Stimulated activated CD4-positive, alpha-beta T cell treated with anti-CD3 and anti-CD28 coated beads, Interleukin-2, amount 100 ng/mL, for 4 hours (primary cell): ENCODE measurements at places on chromosomes 13 and 19.

DNA sequence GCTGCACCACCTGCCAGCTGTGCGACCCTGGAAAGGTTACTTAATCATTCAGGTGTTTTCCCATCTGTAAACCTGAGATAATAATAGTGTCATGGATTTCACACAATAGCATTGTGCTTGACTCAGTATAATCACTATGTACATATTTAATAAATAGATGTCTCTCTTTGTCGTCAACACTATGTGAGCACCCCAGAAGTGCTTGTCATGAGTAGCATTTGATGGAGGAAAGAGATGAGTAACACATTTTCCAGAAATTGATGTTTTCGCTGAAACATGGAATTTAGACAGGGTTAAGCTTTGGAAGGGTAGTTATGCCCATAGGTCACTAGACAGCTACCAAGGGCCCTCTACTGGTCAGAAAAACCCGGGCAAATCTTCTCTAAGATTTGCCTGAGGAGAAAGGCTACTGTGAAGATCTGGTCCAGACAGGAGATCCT, 9.5 kb upstream of the MBNL2 start:
- no peak for DNase-seq

GRCh38 chr19:50398675-50399367, 14.7 kb downstream of the POLD1 start:
- DNase-seq, result no peak

GRCh38 chr13:88764103-88764502, 1092.9 kb downstream of the SLITRK5 start:
- DNase-seq, result no peak

DNA sequence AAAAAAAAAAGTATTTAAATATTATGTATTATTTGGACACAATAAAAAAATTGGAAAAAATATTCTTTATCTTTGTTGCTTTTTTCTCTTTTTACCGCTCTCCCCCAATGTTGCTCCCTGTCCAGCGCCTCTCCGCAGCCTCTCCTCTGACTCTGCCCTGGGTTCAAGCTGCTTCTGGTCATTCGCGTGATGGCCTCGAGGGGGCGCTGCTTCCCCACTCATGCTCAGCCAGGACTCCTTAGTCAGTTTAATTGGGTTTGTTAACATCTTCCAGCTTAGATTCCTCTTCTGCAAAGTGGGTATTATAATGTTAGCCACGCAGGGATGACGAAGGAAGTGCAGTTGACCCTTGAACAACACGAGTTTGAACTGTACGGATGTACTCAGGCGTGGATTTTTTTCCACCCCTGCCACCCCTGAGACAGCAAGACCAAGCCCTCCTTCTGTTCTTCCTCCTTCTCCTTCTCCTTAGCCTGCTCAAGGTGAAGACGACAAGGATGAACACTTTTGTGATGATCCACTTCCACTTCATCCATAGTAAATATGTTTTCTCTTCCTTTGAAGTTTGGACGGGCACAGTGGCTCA, 4.9 kb upstream of the NWD1 start:
- DNase-seq, result no peak

DNA sequence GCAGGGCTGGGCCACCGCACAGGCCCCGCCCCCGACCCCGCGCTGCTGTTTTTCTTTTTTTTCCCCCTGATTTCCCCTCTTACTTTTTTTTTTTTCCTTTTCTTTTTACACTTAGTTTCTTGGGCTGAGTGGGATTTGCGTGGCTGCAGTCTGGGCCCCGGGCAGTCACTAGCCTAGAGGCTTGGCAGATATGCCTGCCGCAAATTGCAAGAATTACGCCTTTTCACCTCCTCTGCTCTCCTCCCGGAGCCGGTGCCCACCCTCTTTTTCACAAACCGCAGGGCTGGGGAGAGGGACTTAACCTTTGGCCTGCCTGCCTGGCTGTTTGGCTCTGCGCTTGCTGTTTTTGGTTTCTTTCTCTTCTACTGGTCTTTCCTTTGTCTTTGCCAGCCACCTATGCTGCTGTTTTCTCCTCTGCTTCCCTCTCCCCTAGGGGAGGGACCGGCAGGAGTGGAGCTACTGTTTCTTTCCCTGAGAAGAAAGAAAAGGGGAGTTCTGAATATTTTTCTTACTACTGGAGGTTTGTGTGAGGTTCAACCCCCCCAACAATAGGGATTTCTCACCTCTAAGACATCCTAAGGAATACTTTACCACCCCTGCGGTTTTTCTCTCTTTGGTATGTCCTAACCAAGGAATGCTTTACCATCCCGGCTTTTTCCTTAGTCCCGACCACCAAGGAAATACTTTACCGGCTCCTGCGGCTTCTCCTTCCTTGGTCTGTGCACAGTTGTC, 11.0 kb downstream of the ZNF552 start:
- DNase-seq, result no peak

GRCh38 chr19:11284515-11284914, 11.4 kb upstream of the TSPAN16 start:
- DNase-seq, result no peak

GRCh38 chr13:77800219-77800618, 102.7 kb downstream of the SLAIN1 start:
- DNase-seq, result no peak

- no peak for DNase-seq
These were observed 1993.2 kb downstream of the PCDH9 start for GRCh38 chr13:65236841-65237418.

DNA sequence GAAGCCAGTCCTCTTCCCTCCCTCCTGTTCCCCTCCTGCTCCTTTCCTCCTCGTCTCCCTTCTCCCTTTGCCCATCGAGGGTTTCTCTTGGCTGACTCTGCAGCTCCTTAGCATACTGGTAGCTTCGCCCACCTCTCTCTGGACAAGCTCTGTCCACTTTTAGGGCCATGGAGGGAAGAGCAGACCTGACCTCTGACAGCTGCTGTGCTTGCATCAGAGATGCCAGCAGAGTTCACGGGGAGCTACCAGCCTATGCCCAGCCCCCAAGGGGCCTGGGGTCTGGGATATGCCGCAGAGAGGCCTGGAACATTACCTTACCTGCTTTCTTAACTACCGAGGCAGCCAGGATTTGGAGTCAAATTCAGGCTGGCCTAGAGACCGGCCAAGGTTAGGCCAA, 19.7 kb downstream of the LYL1 start:
- DNase-seq, result no peak

DNA sequence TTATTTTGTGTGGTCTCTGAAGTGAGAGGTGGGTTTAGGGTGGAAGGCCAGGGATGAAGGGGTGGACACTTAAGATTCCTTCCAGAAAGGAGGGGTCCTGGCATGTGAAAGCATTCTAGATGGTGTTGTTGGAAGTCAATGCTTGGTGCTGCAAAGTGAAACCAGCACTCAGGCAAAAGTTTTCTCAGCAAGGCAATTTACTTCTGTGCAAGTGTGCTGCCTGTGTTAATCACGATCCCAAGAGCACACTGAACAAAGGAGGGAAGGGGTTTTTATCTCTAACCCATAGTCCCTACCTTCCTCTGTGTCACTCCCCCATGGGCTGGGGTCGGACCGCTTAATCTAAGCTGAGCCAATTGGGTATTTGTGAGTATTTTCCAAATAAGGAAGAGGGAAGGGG, 1.3 kb downstream of the ZNF134 start:
- no peak for DNase-seq

DNA sequence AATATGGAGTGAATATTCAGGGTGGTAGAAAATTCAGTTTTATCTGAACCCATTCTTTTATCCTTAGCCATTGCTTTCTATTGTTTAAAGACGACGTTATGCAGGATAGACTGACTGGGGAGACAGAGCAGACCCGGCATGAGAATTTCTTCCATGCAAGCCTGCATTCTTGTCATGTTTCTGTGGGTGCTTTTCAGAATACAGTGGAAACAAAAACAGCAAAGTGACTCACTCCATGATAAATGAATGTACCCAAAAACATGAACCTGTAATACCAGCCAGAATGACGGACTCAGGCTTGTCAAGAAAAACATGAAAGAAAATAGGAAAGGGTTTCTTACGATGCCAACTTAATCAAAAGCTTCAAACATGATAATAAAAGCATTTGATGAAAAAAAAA, 924.0 kb downstream of the EFNB2 start:
- DNase-seq, result no peak

- no peak for DNase-seq
These were observed 21.0 kb upstream of the SLC35E1 start for GRCh38 chr19:16593181-16593580.

DNA sequence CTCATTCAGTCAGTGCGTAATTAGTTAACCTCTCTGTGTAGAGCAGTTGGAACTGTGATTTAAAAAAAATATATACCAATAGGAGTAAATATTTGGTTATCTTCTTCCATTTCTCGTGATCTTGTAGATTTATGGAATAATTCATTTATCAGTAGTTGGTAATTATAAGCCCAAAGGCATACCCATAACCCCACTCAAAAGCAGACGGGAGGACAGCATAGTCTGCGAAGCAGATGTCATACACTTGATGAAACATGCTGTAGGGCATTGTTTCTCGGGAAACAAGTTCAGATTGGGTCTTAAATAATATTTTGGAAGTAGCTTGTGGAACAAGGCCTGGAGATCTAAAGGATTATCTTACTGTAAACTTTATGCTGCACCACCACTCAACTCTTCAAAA, 119.7 kb downstream of the FRY start:
- DNase-seq, result no peak

GRCh38 chr19:41887711-41888382, 4.9 kb downstream of the ARHGEF1 start:
- DNase-seq, result peak; percentile 90

DNA sequence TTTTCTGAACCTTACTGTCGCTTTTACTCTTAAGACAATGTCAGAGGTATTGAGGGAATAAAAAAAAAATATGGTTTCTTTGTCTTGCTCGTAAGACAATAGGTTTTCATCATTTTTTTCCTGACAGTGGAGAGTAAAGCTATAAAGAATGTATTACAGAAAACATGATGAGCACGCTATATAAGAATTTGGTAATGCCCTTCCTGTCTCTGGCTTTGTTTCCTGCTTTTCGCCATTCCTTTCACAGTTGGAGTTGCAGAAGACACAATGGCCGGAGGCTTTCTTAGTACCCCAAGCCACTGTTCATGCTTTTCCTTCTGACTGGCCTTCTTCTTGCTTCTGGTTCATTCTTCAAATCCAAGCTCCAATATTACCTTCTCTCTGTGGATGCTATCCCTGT, 101.0 kb upstream of the DACH1 start:
- DNase-seq, result no peak
